ENCODE measurements at places on chromosomes 2 and 18.

DNA sequence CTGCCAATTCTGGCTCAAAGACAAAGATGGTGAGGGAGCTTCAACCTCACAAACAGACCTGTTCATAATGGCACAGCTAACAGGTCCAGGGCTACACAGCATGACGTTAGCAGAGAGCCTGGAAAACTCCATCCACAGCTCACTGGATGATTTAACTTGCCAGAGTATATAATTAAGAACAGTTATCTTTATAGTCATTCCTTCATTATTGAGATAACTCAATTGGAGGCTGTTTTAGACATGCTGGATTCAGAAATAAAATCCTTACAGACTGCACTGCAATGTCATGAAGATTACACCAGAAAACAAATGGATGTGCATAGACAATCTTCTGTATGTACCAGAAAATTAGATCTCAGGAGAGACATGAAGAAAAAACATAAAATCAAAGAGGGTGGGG, 55.1 kb upstream of the LYPD1 start:
- DNase-seq = no peak

DNA sequence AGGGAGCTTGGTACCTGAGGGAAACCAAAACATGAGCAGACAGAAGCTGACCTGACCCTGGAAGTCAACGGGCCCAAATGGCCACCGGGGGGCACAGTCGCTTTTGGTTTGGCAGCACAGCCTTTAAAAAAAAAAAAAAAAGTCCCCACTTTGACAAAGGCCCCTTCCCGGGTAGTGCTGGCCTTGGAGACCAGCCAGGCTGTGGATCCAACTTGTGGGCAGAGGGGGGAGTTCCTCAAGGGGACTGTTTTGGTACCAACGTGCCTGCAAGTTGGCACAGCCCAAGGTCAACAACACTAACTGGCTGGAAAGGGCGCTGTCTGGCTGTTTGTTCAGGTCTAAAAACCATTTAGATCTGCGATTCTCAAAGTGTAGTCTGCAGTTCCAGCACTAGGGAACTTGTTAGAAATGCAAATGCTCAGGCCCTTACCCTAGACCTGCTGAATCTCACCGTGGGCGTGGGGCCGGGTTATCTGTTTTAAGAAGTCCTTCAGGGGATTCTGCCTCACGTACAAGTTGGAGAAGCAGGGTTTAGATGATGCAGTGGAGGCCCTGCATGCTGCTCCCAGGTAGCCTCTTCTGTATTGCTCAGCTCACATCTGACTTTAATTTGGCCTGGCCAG, 83.0 kb downstream of the LPIN1 start:
- DNase-seq = peak; percentile 75

- DNase-seq = no peak
Measured at GRCh38 chr18:77671456-77672167, 422.0 kb downstream of the GALR1 start.

GRCh38 chr18:67705748-67706147, 189.2 kb upstream of the DSEL start:
- DNase-seq = no peak

GRCh38 chr2:15506229-15506819, 54.8 kb downstream of the NBAS start:
- no peak for DNase-seq

DNA sequence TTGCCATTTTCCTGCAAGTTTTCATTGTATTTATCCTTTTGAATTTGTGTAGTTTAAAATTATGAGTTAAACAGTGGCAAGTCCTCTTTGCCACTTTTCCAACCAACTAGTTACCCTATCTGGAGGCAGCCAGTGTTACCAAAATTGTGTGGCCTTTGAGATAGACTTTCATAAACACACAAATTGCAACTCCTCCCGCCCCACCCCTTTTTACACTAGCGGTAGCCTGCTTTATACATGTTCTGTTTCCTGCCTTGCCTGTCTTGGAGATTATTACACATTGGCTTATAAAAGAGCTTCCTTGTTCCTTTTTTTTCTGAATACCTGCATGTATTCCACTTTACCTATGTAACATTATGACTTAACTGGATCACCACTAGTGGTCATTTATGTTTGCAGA, 56.5 kb downstream of the RPIA start:
- no peak for DNase-seq

DNA sequence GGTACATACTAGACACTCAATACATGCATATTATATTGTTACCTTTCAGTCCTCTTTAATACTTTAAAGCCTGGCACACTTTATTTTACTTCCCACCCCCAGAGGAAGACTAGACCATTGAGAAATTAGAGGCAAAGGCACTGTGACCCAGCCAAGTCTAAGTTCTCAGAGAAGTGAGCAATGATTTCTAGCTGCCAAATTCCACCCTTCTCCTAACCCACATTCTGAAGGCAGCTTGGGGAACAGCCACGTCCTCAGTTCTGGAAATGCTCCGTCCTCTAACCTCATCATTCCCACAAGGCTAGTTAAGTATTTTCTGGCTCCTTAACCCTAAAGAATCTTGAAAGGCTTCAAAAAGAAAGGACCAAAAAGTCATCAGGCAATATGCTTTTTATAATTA, 86.6 kb downstream of the COL5A2 start:
- DNase-seq = no peak

DNA sequence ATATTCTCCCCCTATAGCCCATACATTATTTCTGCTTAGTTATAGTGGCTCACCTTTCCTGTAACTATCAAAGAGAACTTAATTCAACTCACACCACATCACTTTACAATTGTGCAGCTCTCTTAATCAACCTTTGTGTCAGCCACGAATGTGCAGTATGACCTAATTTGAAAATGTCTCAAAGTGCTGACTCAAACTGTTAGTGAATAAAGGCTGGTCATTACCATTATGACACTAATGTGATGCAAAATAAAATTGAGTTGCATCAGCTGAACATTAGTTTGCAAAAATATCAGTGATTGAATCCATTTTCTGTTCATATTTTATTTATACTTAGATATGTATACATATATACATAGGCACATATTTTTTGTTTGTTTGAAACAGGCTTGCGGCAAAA, 251.8 kb downstream of the MEIS1 start:
- DNase-seq = no peak

GRCh38 chr18:6798896-6799295, 69.4 kb downstream of the ARHGAP28 start:
- no peak for DNase-seq

DNA sequence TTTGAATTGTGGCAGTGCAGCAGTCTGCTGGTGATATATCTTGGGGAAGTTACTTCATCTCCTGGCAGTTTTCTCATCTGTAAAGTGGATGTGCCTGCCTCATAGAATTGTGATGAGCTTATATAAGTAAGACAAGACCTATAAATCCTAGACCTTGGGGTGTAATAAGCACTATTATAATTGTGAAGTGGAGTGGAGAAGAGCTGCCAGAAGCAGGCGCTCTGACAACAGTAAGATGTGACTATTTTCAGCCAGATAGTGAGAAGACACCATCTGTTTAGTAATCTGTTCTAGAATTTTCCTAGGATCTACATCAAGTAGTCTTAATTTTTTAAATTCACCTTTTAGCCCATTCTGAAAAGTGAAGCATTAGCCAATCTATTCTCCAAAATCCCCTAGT, 85.6 kb upstream of the TSPYL6 start:
- peak; percentile 30 for DNase-seq

GRCh38 chr2:118672571-118673158, 174.8 kb downstream of the EN1 start:
- no peak for DNase-seq

DNA sequence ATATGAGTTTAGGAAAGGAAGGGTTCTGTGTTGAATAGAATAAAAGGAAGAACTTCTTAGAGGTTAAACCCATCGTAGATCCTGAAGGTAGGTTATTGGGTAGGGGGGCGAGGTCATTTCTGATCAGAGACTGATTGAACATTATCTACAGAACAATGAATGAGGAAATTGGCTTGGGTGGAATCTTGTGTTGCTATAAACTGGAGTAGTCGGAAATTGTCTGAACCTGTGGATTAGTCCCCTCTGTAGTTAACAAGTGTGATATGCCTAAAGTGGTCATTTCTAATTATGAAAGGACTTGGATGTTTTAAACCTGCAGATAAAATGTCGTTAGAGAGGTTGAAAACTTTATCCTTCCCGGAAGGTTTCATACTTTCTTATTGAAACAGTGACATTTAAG, 42.1 kb downstream of the EML4 start:
- no peak for DNase-seq

DNA sequence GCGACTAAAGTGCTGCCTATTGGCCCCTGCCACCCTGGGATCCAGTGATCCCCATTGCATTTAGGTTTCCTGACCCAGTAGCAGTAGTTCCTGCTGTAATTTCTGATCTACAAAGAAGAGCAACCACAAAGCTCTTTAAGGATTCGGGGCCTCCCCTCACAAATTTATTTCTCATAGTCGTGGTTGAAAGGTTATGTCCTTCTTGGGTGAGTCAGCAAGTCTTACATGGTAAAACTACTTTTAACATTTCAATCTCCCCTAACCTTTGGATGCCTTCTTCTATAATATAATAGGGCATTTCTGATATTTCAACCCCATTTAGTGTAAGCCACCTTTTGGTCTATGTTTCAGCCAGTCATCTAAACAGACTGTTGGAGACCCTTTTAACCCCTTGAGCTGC, 14.9 kb downstream of the PIKFYVE start:
- DNase-seq = no peak

- no peak for DNase-seq
Measured at GRCh38 chr2:31110998-31111397, 27.2 kb downstream of the GALNT14 start.

GRCh38 chr2:98455494-98455976, 10.9 kb downstream of the INPP4A start:
- DNase-seq = no peak

DNA sequence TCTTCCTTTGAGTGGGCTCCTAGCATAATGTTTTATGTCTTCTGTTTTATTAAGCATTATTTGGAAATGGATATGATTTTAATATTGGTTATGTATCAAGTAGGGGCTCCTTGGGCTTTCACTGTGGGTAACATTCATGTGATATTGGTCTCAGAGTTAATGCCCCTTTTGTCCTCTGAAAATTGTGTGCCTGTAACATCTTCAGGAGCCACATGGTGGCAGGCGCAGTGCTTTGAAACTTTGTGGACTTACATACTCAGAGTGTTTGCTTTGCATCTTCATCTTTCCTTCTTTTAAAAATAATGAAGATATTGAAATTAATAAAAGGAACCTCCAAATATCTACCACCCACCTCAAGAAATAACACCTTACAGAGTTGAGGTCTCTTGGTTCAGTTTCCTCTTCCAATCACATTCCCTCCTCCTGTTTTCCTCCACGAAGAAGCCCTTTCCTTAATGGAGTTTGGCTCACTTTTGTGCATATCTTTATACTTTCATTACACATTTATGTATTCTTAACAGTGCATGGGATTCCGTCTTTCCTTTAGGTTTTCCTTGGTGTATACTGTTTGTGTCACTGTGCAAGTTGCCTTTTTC, 73.5 kb downstream of the LIMS1 start:
- peak; percentile 28 for DNase-seq

- peak; percentile 65 for DNase-seq
Measured at GRCh38 chr18:56869189-56869777, 218.1 kb downstream of the WDR7 start.

GRCh38 chr18:39313992-39314391, 1748.4 kb upstream of the CELF4 start:
- no peak for DNase-seq

DNA sequence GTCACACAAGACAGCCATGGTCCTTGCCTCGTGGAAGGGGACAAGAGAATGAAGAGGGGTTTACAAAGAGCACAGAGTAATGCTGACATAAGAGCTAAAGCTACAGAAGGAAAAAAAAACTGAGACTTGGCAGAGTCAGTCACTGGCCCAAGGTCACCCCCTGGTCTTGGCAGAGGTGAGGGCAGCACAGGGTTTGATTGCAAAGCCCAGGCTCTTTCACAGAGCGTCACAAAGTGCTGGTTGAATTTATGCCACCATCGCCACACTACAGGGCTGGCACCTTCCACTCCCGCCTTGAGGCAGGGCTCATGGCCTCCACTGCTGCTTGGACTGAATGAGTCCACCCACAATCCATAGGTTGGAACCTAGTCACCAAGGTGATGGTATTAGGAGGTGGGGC, 190.2 kb downstream of the INHBB start:
- DNase-seq = no peak

- DNase-seq = peak; percentile 6
Measured at GRCh38 chr18:79248495-79249060, 147.2 kb upstream of the NFATC1 start.

- no peak for DNase-seq
Measured at GRCh38 chr2:58308435-58308834, 67.3 kb upstream of the FANCL start.

- DNase-seq = no peak
Measured at GRCh38 chr2:171187819-171188218, 27.1 kb upstream of the TLK1 start.

GRCh38 chr2:189024901-189025618, 50.9 kb downstream of the COL3A1 start:
- no peak for DNase-seq

DNA sequence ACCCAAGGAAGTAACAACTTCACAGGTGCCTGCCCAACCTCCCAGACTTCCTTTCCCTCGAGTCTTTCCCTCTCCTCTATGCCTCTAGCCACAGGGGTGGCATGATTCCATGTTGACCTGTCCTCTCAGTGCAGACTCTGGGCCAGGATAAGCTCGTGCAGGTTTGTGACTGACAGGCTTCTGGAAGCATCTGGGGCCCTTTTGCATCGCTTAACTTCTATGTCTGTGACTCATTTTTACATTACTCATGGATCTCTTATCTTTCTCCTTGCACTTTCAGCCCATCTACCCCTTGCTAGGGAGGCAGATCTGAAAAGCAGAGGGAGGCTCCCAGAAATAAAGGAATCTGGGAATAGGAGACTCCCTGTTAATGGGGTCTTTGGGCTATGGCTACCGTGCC, 98.5 kb upstream of the RIOK3 start:
- no peak for DNase-seq

DNA sequence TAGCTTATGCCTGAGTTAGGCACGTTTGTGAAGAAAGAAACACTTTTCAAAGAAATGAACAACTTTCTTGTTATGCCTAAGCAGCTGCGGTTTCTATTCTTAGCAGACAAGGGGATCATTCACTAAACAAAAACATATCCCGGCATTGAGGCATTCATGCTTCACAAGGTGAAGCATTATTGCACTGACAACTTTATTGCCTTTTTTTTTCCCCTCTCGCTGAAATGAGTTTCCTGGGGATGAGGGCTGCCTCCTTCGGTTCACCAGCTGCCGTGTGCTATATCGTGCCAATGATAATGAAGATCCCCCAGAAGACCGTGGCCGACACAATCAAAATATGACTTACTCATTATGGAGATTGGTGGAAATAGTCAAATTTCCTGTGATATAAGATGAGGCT, 288.2 kb upstream of the ST6GAL2 start:
- no peak for DNase-seq

GRCh38 chr18:22705328-22705727, 227.8 kb upstream of the RBBP8 start:
- DNase-seq = no peak

- peak; percentile 78 for DNase-seq
Measured at GRCh38 chr2:163943403-163944346, 207.9 kb upstream of the FIGN start.

- no peak for DNase-seq
Measured at GRCh38 chr2:9809448-9810088, 33.7 kb upstream of the TAF1B start.
